ENCODE measurements at places on chromosomes 6 and 20.

GRCh38 chr6:142566628-142567396, 265.0 kb downstream of the ADGRG6 start:
- no peak overlapping the region for H3K27ac ChIP-seq
- peaks cover 58% of the 10 kb centered on the region for H3K4me1 ChIP-seq
- no peaks in the 10 kb centered on the region for H3K27me3 ChIP-seq
- no peak overlapping the region for H3K4me3 ChIP-seq

- H3K36me3 ChIP-seq, result no peaks in the 10 kb centered on the region
- H3K4me3 ChIP-seq, result no peak overlapping the region
- no peak overlapping the region for H3K27ac ChIP-seq
- no peak for DNase-seq
- H3K4me1 ChIP-seq, result peaks cover 3% of the 10 kb centered on the region
Measured at GRCh38 chr20:50023116-50023805, 40.5 kb downstream of the SNAI1 start.

- H3K27ac ChIP-seq, result no peak overlapping the region
- no peak for DNase-seq
- H3K4me1 ChIP-seq, result peaks cover 7% of the 10 kb centered on the region
- no peak overlapping the region for H3K4me3 ChIP-seq
Measured at GRCh38 chr20:34310481-34311117, 7.4 kb upstream of the AHCY start.

DNA sequence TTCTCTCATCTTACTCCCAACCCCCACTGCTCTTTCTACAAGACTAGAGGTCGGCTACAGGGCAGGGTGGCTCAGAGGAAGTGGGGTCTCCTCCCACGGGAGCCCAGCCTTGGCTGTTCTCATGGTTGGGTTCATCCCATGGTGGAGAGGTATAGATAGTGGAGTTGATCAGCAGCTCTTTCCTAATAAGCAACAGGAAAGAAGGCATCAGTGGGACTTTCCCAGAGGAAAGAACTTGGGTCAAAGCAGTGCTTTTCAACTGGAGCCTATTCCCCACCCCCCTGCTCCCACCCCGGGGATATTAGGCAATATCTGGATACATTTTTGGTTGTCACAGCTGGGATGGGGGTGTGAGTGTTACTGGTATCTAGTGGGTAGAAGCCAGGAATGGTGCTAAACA, 200.9 kb downstream of the NFATC2 start:
- no peak overlapping the region for H3K4me3 ChIP-seq
- no peak overlapping the region for H3K27ac ChIP-seq
- DNase-seq, result no peak
- H3K27me3 ChIP-seq, result peaks cover 8% of the 10 kb centered on the region

GRCh38 chr6:123007885-123008284, 11.8 kb downstream of the CLVS2 start:
- no peak for DNase-seq
- no peaks in the 10 kb centered on the region for H3K4me1 ChIP-seq
- no peak overlapping the region for H3K27ac ChIP-seq
- H3K27me3 ChIP-seq, result no peaks in the 10 kb centered on the region

GRCh38 chr20:58691773-58692578, 624 bp upstream of the NPEPL1 start:
- peak overlapping the region; percentile 75 for H3K27ac ChIP-seq
- DNase-seq, result peak; percentile 10
- peaks cover 2% of the 10 kb centered on the region for H3K36me3 ChIP-seq
- H3K4me1 ChIP-seq, result peaks cover 18% of the 10 kb centered on the region
- no peaks in the 10 kb centered on the region for H3K27me3 ChIP-seq

DNA sequence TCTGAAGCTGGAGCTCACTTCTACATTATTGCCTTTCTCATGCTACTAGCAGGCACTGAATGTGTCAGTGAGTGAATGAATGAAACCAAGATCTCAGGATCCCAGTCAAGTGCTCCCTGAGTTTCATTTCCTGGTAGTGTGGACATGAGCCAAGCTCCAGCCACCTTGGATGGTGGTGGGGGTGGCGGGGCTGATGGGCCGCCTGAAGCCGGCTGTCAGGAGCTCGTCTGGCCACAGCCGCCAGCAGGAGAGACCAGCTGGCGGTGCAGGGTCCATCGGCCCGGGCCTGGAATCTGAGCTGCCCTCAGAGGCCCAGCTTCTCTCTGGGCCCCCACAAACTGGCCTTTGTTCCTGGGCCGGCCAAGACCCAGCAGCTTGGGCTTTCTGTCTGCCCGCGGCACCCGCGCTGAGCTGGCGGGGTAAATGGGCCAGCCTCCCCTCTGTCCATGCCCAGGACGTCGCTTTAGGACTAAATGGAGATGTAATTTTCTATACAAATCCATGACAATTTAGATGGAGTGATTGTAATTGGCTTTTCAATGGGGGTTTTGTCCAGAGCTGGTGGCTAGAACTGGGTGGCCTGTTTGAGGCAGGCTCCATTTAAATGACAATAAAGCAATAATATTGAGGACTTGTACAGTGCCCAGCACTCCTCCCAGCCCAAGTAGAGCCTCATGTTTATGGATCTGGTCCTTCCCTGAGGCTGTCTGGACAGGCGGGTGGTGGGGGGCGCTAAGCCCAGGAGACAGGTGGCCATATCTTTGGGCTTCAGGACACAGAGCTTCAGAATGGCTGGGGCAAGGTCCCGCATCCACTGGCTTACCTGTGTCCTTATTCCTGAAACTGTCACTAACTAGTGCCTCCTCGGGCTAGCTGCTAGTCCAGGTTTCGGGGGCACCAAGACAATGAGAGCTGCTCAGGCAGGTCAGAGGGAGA, 43.5 kb downstream of the NOL4L start:
- peaks cover 80% of the 10 kb centered on the region for H3K4me1 ChIP-seq
- peak overlapping the region; percentile 99 for H3K27ac ChIP-seq
- H3K36me3 ChIP-seq, result peaks cover 2% of the 10 kb centered on the region
- H3K27me3 ChIP-seq, result no peaks in the 10 kb centered on the region

DNA sequence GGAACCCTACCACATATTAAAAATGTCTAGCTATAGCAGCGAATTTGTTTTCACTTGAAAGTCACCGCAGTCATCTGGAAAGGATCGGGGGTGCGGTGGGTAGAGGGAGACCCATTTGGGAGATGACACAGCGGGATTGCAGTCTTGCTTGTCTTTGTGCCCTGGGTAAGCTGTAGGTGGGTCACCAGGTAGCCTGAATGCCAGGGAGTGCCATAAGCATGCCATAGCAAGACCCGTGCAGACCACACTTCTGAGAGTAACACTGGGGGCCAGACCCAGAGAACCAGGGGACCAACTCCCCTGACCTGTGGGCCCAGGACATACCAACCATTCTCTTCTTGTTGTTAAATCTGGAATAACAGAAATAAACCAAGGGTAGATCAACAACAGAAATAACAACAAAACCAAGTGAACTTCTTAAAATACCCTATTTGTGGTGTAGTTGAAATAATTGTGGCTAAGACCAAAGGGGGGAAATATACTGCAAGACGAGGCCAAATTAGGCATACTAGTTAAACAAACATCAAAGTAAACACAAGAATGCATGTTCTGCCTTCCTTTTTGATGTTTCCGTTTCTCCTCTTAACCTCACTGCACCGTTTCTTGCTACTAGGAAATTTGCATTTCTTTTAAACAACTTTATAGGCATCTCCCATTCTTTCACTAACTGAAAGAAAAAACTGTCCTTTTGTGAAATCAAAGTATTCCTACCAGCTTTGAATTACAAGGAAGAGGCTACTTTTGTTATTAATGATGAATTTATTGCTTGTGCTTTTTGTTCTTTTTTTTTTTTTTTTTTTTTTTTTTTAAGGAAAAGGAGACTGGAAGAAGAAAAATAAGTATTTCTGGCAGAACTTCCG, 128.2 kb downstream of the SASH1 start:
- H3K27me3 ChIP-seq, result peaks cover 19% of the 10 kb centered on the region
- H3K27ac ChIP-seq, result no peak overlapping the region
- DNase-seq, result no peak
- H3K36me3 ChIP-seq, result no peaks in the 10 kb centered on the region
- H3K4me1 ChIP-seq, result no peaks in the 10 kb centered on the region

DNA sequence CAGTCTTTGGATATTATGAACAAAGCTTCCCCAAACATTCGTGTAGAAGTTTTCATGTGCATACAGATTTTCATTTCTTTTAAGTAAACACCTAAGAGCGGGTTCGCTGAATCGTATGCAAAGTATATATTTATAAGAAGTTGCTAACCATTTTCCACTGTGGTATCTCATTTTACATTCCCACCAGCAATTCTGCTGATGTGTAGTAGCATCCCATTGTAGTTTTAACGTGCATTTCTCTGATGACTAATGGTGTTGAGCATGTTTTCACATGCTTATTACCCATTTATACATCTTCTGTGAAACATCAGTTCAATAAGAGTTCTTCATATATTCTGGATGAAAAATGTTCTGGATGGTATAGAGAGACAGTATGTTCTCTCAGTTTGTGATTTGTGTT, 97.4 kb downstream of the IYD start:
- peaks cover 3% of the 10 kb centered on the region for H3K27me3 ChIP-seq
- no peak for DNase-seq
- H3K4me3 ChIP-seq, result no peak overlapping the region
- H3K36me3 ChIP-seq, result no peaks in the 10 kb centered on the region
- H3K27ac ChIP-seq, result no peak overlapping the region

DNA sequence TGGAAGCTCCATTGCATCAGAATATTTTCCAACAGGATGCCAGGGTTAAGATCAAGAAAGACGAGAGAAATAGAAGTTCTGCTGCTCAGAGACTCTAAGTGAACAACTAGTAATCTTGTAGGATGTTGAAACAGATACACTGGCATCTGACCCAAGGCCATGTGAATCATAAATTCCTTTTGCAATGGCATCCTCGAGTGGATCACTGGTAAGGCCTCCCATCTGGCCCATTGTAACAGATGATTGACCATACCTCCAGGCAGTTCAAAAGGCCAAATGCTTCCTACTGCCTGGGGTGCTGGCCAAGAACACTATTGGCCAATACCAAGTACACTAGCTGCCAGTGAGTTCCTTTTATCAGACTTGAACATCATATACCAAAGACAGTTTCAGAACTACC, 9.9 kb upstream of the SLC17A3 start:
- no peaks in the 10 kb centered on the region for H3K36me3 ChIP-seq
- no peak for DNase-seq
- no peak overlapping the region for H3K27ac ChIP-seq
- no peaks in the 10 kb centered on the region for H3K27me3 ChIP-seq

DNA sequence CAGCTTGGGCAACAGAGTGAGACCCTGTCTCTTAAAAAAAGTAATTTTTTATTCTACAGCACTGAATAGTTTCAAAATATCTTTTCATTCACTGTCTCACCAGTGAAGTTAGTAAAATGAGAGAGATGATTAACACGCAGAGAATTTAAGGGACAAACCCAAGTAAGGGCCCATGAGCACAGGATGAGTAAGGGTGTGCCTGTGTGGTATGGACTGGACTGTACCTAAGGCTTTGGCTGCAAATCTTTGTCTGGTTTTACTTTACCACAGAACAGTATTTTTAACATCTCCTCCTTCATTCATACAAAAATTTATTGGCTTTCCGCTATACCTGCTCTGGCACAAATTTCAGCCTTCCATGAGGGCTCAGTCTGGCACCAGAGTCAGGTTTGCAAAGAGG, 433.3 kb downstream of the UTRN start:
- no peaks in the 10 kb centered on the region for H3K27me3 ChIP-seq
- peaks cover 11% of the 10 kb centered on the region for H3K36me3 ChIP-seq
- no peak overlapping the region for H3K4me3 ChIP-seq

DNA sequence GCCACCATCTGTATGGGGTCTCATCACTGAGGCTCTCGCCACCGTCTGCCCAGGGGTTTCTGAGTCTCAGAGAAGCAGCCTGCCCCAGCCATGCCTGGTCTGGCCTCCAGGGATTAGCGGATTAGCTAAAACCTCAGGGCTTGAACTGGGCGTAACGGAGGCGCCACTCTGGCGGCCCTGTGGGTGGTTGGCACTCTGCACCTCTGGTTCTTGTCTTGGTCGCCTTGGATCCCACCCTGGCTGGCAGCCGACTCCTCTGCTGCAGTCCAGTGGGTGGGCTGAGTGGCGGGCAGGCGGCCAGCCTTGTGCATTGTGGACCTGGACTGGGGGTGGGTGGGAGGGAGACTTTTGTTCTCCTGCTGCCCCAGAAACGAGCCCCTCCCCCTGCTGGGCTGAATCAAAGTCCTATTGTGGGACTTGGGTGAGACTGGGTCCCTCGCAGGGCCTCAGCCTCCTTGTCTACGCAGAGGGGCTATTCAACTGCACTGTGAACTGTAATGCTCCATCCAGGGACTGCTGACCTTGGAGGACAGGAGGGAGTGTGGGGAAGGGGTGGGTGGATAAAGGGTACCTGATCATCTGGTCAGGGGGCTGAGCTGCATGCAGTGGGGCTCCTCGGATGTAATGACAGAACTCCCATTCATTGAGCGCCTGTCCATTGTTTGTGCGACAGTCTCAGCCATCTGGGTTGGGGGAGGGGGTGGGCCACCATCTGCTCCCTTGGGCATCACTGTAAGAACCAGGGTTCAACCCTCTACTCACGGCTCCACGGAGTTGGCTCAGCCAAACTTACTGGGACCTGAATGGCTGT, 23.9 kb downstream of the SUN5 start:
- H3K4me1 ChIP-seq, result peaks cover 12% of the 10 kb centered on the region
- no peak overlapping the region for H3K27ac ChIP-seq
- DNase-seq, result no peak
- H3K27me3 ChIP-seq, result no peaks in the 10 kb centered on the region

GRCh38 chr6:84284428-84285049, 57.1 kb upstream of the CEP162 start:
- DNase-seq, result no peak
- H3K27ac ChIP-seq, result no peak overlapping the region
- no peaks in the 10 kb centered on the region for H3K27me3 ChIP-seq

DNA sequence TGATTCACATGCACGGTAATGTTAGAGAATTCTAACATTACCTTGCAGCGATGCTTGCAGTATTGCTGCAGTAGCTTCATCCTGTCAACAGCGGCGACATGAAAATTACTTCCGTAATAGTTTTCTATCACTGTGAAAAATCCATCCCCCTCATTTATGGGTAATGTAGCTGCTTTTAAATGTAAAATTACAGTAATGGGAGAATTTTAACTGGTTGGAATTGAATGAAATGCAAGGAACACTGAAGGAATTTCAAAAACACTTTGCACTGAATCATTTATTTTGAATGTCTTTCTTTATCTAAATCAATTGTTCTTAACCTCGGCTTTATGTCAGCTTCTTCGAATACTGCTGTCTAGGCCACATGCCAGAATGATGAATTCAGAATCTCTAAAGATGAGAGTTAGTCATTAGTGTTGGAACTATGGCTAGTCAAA, 102.4 kb upstream of the HIVEP1 start:
- DNase-seq, result no peak
- H3K27me3 ChIP-seq, result no peaks in the 10 kb centered on the region
- no peak overlapping the region for H3K27ac ChIP-seq
- H3K36me3 ChIP-seq, result peaks cover 2% of the 10 kb centered on the region

GRCh38 chr6:16430391-16431089, 192.2 kb downstream of the GMPR start:
- no peak overlapping the region for H3K27ac ChIP-seq
- H3K4me1 ChIP-seq, result peaks cover 45% of the 10 kb centered on the region
- no peak for DNase-seq
- H3K36me3 ChIP-seq, result peaks cover 19% of the 10 kb centered on the region

All from activated naive CD8-positive, alpha-beta T cell treated with anti-CD3 and anti-CD28 coated beads, Interleukin-2, amount 50 U/mL, for 24 hours (primary cell).